Activated T-cell treated with anti-CD3 and anti-CD28 coated beads, Interleukin-2, amount 50 U/mL, for 72 hours (primary cell): ENCODE measurements at places on chromosomes 1 and 21. TPM values are rescaled to one million over a fixed set of nuclear protein-coding genes. Genes with fewer than 3 reads are reported as not detected.
A peak's percentile ranks its signal among the peaks of the same experiment; 100 is the strongest.

The MAEL gene
- total RNA-seq, result not detected

The OR2M3 gene
- total RNA-seq, result not detected

GRCh38 chr21:15192243-15192642 is 127.4 kb upstream of the NRIP1 start:
- no peak for DNase-seq

The PADI4 gene
- total RNA-seq, result 1.9 TPM

DNA sequence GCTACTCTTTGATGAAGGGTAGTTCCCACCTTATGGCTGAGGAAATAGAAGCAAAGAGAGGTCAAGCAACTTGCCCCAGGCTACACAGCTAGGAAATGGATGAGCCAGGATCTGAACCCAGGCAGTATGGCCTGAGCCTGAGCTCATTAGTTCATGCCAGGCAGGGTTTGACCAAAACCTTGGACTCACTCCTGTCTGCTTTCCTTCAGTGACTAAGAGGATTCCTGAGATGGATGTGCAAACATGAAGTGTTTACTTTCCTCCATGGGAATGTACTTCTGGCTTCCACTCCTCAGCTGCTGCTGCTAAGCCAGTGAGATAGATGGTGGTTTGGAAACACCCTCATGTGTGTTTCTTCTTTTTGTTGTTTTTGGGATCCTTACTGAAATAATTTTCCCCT is 35.1 kb upstream of the ERRFI1 start:
- DNase-seq, result no peak

The OR2T35 gene
- not detected for total RNA-seq

The TMPRSS15 gene
- total RNA-seq, result not detected

The RORC gene
- 1.8 TPM for total RNA-seq

GRCh38 chr1:59179673-59180072 is 117.2 kb upstream of the FGGY start:
- DNase-seq, result no peak

DNA sequence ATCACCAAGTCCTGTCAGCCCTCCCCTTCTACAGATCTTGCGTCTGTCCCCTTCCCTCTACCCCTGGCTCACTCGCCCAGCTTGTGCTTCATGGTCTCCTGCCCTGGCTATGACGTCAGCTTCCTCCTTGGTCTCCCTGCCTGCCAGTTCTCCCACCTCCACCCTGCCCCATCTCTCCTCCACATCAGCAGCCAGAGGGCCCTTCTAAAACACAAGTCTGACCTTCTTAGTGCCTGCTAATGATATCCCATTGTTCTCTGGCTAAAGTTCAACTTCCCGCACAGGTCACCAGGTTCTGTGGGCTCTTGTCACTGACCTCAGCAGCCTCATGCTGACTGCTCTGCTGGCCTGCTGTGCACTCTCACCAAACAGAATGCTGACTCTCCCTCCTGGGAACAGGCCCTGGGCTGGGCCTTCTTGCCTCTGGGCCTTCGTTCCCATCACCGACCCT is 24.7 kb upstream of the MYCL start:
- no peak for DNase-seq

The OVAAL gene
- not detected for total RNA-seq

GRCh38 chr1:88730132-88730675 is 46.1 kb downstream of the PKN2 start:
- DNase-seq, result no peak

- DNase-seq, result no peak
Observed at GRCh38 chr1:36446746-36447145, 3.5 kb downstream of the OSCP1 start.

DNA sequence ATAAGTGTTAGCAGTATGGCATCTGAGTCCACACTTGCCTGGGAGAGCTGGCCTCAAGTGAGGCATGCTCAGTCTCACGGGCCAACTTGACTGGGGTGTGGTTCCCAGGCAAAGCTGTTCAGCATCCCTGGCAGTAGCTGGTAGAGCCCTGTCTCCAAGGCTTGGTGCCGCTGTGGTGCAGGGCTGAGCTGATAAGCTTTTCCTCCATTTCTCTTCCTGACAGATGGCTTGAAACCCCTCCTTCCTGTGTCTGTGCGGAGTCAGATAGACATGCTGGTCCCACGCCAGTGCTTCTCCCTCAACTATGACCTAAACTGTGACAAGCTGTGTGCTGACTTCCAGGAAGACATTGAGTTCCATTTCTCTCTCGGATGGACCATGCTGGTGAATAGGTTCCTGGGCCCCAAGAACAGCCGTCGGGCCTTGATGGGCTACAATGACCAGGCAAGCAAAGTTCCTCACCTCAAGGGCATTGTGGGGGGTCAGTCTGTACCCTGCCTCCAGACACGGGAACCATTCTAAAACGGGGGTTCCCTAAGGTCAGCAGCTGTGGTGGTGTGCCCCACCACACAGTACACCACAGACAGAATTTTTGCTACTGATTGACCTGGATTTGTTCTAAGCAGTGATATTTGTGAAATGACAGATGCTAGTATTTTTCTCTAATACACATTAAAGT is 13.7 kb upstream of the MIIP start:
- DNase-seq, result no peak

The LYPD8 gene
- not detected for total RNA-seq

- no peak for DNase-seq
Observed at GRCh38 chr21:33373451-33373850, 29.8 kb upstream of the IFNGR2 start.

GRCh38 chr1:171137580-171137979 is 46.9 kb downstream of the FMO3 start:
- no peak for DNase-seq

GRCh38 chr1:186202271-186202764 is 172.7 kb downstream of the TPR start:
- DNase-seq, result no peak

The HAO2 gene
- not detected for total RNA-seq

The OR2L2 gene
- total RNA-seq, result 0.12 TPM

DNA sequence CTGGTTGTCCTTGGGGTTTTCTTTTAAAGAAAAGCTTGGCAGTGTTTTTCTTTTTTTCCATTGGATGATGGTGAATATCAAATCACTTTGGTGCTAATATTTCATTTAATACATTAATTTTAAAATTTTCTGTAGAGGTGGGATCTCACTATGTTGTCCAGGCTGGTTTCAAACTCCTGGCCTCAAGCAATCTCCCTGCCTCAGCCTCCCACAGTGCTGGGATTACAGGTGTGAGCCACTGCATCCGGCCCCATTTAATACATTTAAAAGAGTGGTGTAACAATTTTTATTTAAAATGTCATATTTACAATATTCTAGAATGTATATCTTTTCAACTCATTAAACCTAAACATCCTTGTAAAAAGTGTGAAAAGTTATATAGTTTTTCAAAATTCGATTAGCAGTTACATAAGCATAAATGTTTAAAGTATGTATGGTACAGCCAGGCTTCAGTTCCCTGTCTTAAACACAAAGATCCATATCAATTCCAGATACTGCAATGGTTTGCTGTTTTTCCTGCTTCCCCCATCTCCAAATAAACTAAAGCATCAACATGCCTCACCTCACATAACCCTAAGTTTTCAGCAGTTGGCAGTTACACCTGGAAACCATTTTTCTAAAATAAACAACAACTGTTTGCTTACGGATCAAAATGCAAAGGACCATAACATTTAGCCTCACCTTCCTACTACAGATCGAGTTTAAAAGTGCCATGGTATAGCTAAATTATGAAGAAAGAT is 8.9 kb upstream of the LGALS8 start:
- no peak for DNase-seq

The PROK1 gene
- not detected for total RNA-seq

GRCh38 chr21:46220275-46220810 is 8.2 kb downstream of the LSS start:
- DNase-seq, result no peak

GRCh38 chr1:2376931-2377672 is 14.3 kb downstream of the MORN1 start:
- no peak for DNase-seq

The RGS8 gene
- total RNA-seq, result not detected

GRCh38 chr1:21618561-21619374 is 50.4 kb downstream of the RAP1GAP start:
- no peak for DNase-seq

The TEX50 gene
- total RNA-seq, result not detected

The PTGER3 gene
- total RNA-seq, result 0.05 TPM

- peak; percentile 24 for DNase-seq
Observed at GRCh38 chr1:202835548-202836072, 24.9 kb downstream of the PCAT6 start.

DNA sequence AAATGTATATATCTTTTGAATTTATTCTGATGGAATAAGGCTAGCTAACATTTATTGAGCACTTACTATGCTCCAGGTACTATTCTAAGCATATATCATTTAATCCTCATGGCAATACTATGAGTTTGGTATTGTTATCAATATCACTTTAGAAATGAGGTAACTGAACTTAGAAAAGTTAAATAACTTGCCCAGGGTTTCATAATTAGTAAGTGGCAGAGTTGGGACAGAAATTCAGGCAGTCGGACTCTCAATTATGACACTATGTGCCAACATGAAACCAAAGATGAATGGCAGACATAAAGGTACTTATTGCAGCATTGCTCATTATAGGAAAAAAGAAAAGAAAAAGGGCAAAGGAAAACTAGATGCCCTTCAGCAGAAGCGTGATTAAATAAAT is 48.2 kb downstream of the RAB3GAP2 start:
- DNase-seq, result no peak

The CNST gene
- total RNA-seq, result 28.0 TPM

GRCh38 chr1:158793604-158794003 is 12.6 kb upstream of the OR6N2 start:
- peak; percentile 38 for DNase-seq

- DNase-seq, result no peak
Observed at GRCh38 chr1:165958306-165958705, 130.9 kb downstream of the UCK2 start.

DNA sequence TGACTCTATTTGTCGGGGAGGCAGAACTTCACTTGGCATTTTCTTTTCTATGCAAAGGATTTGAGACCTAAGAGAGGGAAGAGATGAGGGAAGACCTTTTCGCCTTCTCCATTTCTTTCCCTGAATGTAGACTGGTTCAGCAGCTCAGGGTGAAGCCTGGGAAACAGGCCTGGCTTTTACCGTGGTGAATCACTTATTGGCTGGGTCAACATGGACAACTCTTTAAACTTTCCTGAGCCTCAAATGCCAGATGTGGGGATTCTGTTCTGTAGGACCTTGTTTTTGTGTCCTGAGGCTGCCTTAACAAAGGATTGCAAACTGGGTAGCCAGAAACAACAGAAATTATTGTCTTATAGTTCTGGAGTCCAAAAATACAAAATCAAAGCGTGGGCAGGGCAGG is 455.8 kb upstream of the VAMP3 start:
- no peak for DNase-seq

- DNase-seq, result no peak
Observed at GRCh38 chr1:203559523-203559922, 65.6 kb downstream of the OPTC start.

- no peak for DNase-seq
Observed at GRCh38 chr1:38962560-38962959, 20.9 kb upstream of the RHBDL2 start.

GRCh38 chr21:43644609-43645008 is 14.7 kb downstream of the HSF2BP start:
- no peak for DNase-seq

DNA sequence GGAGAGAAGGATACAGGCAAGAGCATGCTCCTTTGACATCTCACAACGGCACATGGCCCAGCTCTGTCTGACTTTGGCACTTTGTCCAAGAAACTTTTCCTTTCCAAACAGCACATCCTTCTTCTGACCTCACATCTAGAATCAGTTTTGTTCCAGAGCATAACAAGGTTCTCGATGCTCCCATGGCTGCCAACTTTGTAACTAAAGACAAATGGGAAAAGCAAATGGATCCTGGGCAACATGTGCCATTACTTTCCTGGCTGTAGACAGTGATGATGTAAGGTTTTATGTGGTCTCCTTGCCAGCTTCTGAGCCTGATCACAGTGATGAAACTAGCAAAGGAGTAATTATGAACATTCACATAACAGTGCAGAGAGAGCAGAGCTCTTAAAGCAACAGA is 171.8 kb upstream of the C1orf87 start:
- DNase-seq, result no peak

The C1orf87 gene
- total RNA-seq, result not detected

The S100A7 gene
- total RNA-seq, result not detected

The PKLR gene
- not detected for total RNA-seq

DNA sequence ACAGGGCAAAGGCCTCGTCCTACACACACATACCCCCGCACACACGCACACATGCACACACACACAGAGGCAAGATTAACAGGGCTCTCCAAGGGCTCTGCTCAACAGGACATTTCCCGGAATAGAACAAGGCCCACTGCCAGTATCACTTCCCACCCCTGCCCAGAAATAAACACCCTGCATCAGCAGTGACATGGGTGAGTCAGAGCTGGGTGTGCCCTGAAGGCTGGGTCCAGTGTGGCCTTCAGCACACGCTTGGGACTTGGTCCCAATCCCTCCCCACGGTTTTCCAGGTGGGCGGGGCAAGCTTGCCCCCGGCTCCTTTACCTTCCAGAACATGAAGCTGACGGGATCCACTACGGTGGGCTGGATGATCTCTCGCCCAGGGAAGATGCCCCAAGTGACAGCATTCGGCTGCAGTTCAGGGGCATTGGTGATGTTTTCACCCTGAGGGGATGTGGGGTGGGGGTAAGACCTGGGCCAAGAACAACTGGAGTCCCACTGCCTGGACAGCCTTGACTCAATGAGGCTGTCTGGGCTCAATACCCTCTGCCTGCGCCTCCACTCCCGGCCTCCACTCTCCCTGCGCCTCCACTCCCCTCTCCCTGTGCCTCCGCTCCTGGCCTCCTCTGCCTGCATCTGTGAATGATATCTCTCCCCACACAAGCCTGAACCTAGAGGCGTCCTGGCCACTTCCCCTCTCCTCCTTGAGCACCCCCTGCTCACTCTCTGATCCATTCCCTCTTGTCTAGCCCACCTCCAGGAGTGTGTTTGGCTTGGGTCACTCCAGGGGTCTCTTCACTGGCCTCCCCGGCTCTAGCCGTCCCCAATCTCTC is 14.7 kb downstream of the MTHFR start:
- no peak for DNase-seq

The LAX1 gene
- total RNA-seq, result 24.3 TPM

- no peak for DNase-seq
Observed at GRCh38 chr1:70583522-70583921, 172.5 kb downstream of the CTH start.

DNA sequence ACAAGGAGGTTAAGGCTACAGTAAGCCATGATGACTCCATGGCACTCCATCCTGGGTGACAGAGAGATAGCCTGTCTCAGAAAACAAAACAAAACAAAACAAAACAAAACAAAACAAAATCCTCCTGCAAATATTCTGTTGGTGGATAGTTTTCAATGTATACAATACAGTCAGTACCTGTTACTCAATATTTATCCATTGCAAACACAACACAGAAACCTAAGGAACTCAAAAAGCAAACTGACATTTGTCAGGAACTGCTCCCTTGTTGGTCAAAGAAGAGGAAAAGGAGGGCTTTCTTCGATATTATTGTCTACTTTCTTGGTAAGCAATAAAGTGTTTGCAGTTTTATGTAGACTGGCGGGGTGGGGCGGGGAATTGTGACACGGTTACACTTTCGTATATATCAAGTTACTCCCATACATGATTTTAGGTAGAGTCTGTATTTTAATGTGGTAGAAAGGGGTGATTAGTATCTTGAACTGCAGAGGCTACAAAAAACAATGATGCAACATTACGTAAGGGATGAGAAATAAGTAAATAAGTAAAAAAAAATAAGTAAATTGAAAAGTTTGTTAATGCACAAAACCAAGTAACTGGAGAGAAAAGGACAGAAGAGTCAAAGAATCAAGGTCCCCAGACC is 31.8 kb downstream of the APP start:
- DNase-seq, result no peak

- DNase-seq, result peak; percentile 81
Observed at GRCh38 chr1:200877839-200878551, 5.2 kb downstream of the GPR25 start.

The MCL1 gene
- total RNA-seq, result 373 TPM

- DNase-seq, result no peak
Observed at GRCh38 chr1:60959701-60960100, 122.7 kb upstream of the NFIA start.
